ENCODE measurements at places on chromosomes 1 and 21.

GRCh38 chr1:37477198-37477931 lies 3.0 kb downstream of the ZC3H12A start:
- DNase-seq, result no peak

DNA sequence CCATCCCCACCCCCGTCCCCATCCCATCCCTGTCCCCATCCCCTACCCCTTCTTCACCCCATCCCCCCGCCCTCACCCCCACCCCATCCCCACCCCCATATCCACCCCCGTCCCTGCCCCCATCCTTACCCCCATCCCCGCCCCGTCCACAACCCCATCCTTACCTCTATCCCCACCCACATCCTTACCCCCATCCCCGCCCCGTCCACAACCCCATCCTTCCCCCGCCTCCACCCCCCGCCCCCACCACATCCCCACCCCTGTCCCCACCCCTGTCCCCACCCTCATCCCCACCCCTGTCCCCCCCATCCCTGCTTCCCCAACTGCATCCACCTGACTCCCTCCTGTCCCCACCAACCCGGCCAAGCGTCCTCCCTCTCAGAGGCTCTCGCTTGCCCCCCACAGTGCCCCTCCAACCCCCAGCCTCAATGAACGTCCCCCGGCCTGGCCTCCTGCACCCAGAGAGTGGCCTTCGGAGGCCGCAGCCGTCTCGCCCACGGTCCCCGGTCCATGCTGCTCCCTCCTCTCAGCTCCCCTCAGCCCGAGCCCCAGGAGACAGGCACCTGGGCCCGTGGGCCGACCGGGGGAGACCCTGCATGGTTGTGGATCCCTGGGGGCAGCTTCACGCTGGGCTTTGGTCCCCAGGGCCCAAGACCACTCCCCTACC lies 25.5 kb upstream of the C1orf159 start:
- DNase-seq, result no peak

DNA sequence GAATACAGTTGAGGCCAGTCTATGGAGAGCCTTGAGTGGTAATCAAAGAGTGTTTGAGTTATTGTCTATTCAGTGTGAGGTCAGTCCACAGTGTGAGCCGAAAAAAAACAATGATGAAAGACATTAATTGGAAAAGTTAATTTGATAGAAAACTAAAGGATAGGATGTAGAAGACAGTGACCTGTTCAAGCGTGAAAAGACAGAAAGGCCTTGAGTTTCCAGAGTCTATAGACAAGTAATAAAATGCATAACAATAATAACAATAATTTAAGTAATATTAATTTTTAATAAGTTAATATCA lies 90.4 kb downstream of the SLC30A10 start:
- no peak for DNase-seq

DNA sequence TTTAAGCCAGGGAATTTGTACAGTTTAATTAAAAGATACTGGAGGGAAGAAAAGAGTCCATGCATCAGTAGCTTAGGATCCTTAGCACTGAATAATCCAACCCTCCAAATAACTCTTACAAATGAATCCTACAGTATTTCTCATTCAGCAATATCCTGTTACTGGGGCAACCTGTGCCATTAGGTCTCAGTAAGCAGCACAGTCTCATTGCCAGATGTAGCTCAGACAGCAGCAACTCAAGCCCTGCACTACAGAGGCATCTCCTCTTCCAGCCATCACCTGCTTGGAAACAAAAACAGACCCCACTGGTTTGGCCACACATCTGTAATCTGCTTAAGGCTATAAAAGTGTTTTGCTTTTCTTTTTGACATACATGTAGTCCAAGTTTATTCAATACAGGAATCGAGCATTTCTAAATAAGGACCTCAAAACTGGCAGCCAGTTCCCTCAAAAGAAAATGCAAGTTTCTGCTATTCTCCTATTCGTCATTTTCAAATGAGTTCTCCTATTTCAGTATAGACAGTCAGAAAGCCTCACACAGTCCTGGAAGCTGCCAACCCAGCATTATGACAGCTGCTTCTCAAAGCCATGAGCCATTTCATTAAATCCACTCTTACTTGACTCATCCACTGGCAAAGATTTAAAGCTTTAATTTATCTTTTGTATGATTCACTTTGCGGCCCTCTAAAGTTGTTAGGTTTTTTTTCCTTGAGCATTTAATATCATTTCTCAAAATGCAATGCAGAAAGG lies 129.0 kb downstream of the APP start:
- no peak for DNase-seq

- DNase-seq, result no peak
Observed at GRCh38 chr1:59763418-59763817, 51.3 kb upstream of the HOOK1 start.

DNA sequence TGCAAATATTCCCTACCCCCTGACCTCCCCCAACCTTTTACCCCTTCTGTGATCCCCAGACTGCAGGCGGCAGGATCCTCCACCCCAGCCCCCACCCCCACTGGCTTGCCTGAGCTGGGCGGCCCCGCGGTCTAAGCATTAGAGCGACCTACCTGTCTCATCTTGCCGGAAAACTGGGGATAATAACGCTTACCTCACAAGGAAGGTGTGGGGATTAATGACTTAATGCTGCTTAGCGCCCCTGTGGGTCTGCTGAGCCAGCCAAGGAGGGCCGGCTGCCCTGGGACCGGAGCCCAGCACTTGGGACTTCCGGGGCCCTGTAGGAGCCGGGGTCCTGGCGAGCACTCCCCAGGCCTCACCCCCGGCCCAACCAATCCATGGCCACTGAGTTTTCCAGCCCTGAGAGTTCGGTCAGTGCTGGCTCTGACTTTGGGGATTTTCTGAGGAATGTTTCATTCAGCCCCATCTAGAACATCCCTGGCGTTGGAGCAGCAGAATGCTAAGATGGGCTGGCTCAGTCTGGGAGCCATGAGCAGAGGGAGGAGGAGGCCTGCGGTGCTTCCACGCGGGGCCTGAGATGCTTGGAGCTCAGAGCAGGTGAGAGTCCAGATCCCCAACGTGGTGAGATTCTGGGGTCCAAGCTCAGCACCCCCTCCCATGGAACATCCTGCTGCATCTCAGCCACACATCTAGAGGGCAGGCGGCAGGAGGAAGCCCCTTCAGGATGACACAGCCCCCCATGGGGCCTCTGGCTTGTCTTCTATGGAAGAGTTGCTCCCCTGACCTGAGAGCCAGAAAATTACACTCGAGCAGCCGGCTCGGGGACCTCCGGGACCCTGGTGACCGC lies 97.9 kb downstream of the RIPK4 start:
- DNase-seq, result no peak

GRCh38 chr1:201346337-201346939 lies 31.0 kb downstream of the TNNT2 start:
- DNase-seq, result peak; percentile 60

- DNase-seq, result peak; percentile 10
Observed at GRCh38 chr1:152878042-152878441, at the start of gene SMCP. Gene SMCP (plus strand): TSS chr1:152878322. CDS start chr1:152884423, 6,101 bp downstream.

- no peak for DNase-seq
Observed at GRCh38 chr1:171198081-171198480, 13.0 kb downstream of the FMO2 start.

DNA sequence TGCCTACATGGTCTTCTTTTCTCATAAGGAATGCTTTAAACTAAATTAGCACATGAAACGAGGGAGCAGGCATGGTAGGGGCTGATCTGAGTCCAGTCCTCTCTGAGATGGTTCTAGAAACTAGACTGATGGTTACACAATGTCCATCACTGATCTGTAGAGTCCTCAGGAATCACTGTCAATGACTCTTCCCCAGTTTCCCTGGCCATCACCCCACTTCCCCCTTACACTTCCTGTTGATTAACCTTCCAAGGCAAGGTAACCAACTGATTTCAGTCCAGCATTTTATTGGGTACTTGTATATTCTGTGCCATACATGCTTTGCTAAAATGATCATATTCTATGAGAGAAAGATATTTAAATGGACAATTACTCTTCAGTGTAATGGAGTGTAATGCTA lies 100.6 kb upstream of the ARTN start:
- no peak for DNase-seq

DNA sequence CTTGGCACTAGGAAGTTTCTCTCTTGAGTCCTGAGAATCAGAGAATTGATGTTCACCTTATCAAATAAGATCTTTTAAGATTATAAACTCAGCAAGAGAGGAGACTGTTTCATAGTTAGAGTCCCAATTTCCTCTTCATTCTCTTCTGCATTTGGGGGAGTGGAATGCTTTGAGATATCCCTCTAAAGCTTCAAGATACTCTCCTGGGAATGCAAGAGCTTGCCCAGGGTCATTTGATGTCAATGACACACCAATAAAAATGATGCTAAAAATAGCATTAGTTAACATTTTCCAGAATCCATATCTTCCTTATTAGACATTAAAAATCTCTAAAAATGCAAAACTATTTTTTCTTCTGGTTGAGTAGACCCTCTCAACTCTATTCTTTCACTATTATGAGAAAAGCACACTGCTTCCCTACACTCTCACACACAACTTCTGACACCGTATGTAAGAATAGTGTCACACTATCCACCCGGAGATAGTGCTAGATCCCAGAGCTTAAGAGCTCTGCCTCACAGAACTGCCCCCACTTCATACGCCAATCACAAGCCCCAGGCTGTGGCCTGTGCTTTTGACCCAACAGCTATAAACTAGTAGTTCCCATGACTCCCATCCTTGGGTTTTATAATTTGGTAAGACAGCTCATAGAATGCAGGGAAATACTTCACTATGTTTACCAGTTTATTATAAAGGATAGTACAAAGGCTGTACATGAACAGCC lies 399.9 kb upstream of the RUNX1 start:
- DNase-seq, result no peak

DNA sequence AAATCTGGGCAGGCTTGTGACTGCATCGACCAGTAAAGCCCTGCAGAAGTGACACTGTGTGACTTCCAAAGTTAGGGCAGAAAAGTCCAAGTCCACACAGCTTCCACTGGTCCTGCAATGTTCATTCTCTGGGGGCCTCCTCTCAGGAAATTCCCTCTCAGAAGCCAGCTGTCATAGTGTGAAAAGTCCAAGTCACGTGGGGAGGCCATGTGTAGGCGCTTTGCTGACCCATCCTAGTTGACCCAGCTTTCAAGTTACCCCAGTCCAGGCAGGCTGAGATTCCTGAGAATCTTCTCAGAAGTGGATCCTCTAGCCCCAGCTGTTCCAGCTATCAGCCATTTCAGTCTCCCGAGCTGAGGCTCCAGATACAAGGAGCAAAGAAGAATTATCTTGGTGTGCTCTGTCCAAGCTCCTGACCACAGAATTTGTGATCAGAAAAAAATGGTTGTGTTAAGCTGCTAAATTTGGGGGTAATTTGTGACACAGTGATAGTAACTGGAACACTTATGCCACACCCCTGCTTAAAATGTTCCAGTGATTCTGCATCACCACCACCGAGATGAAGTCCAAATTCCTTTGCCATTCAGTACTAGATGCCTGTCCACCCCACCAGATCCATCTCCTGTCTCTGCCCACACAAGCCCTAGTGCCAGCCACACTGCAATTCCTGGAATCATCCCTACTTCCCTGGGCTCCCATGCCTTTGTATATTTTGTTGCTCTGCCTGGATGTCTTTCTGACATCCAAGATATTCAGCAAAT lies 2.5 kb upstream of the STUM start:
- no peak for DNase-seq

- DNase-seq, result peak; percentile 63
Observed at GRCh38 chr1:65001231-65001792, 35.0 kb upstream of the JAK1 start.

GRCh38 chr1:224565611-224566406 lies 50.3 kb upstream of the CNIH3 start:
- no peak for DNase-seq

GRCh38 chr1:232897949-232898465 lies 52.4 kb upstream of the NTPCR start:
- no peak for DNase-seq

GRCh38 chr1:157596384-157596783 lies 1.5 kb downstream of the FCRL4 start:
- DNase-seq, result no peak

DNA sequence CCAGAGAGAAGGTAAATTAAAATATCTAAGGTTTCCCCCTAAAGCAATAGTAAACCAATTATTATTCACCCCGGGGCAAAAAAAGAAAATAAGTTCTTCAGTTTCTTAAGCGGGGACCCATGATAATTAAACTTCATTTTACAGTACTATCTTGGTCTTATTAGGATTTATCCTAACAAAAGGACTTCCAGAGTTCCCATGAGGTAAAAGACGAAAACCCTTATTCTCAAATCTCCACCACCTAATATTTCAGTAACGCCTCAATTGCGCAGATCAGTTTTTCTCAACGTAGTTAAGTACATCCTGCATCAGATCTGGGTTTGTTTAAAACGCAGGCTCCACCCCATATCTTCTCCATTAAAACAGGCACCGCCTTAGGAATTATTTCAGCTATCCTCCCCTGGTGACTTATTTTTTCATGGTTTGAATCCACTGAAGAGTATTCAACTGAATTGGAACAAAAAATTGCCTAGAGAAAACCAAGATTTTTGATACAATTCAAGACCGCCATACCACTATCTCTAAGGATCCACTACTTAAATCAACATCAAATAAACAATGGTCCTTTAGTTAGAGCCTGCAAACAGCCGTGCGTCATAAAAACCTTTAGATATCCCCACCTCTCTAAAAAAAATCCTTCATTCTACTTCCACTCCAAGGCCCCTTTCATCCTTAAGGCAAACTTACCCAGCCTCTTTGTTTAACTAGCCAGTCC lies 1.7 kb downstream of the MCL1 start:
- DNase-seq, result no peak

GRCh38 chr21:26123012-26123411 lies 47.6 kb downstream of the APP start:
- DNase-seq, result no peak

- DNase-seq, result peak; percentile 92
Observed at GRCh38 chr1:53393325-53393792, 65.5 kb upstream of the LRP8 start.

DNA sequence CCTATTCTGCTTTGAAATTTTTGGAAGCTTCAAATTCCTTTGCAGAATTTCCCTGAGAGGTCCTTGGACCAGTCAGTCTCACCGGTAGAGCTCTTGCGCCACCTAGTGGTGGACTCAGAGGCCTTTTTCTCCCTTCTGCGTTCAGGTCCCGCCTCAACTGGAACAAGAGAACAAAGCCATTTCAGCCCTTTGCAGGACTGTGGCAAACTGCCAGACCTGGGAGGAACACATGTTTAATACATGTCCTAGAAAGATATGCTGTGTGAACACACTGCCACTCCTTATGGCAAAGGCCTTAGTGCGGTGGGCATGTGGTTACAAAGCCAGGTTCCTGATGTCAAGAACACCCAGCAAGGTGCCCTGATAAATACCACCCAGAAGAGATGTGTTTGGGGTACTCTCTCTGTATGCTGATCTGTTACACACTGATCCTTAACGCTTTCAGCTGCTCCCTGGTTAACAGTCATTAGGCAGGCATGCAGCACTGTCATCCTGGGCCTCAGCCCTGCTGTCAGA lies 82.2 kb upstream of the SSX2IP start:
- peak; percentile 81 for DNase-seq

DNA sequence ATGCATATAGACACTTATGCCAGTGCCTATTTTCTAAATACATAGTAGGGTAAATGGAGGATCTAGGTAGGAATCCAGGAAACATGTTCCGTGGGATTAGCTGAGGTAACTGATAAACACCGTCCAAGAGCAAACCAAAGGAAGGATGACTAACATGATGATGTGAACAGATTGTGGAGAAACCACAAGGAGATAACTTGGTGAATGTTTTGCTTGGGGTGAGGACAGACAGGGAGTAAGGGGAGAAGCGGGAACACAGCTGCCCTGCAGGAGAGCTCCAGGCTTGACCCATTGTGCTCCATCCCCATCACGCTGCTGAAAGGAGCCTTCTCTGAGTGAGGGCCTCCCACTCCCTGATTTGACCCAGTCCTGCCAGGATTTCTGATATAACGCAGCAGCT lies 87.0 kb upstream of the ZC3H11B start:
- no peak for DNase-seq

GRCh38 chr1:209544098-209544497 lies 39.4 kb upstream of the CAMK1G start:
- DNase-seq, result no peak
